ENCODE measurements at places on chromosomes 3 and 15.

- no peak for DNase-seq
These were observed 93.2 kb downstream of the UACA start for GRCh38 chr15:70669966-70670658.

GRCh38 chr3:143482106-143483088, 362.8 kb downstream of the CHST2 start:
- no peak for DNase-seq

GRCh38 chr15:90031231-90031791, 30.2 kb downstream of the ZNF710 start:
- DNase-seq, result peak; percentile 55

DNA sequence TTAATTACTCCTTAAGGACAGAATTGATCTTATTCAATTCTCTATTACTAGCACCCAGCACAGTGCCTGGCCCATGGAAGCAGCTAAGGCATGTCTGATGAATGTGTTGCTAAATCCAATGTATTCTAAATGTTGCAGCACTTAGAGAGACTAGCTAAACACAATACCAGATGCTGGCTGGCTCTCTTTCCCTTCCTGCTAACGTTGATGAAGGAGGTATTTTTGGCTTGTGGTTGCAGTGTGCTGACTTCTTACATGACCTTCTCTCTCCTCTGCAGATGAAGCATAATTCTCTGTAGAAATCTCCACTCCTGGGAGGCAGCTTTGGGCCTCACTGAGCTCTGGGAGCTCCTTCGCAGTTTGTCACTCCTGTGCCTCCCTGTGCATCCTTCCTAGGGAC, 183.6 kb downstream of the PEX5L start:
- no peak for DNase-seq

- DNase-seq, result no peak
These were observed 190.6 kb downstream of the PLCL2 start for GRCh38 chr3:17075358-17075757.

DNA sequence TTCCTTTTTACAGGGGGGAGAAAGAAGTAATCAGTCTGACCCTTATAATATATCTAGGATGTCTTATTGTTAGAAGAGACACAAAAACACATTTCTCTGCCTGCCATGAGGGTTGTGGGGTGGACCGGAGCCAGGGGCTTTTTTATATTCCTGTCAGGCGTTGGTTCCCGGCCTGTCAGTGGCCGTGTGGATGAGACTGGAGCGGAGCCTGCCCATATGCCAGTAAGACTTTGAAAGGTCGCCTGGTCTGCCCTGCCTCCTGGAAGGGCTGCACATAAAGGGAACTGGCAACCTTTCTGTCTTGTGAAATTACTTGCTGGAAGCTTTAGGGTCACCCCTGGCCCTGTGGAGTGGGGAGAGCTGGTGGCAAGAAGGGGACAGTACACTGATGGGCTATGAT, 34.7 kb downstream of the MAP3K13 start:
- DNase-seq, result no peak

- peak; percentile 67 for DNase-seq
These were observed 112.7 kb downstream of the CHSY1 start for GRCh38 chr15:101138913-101139880.

DNA sequence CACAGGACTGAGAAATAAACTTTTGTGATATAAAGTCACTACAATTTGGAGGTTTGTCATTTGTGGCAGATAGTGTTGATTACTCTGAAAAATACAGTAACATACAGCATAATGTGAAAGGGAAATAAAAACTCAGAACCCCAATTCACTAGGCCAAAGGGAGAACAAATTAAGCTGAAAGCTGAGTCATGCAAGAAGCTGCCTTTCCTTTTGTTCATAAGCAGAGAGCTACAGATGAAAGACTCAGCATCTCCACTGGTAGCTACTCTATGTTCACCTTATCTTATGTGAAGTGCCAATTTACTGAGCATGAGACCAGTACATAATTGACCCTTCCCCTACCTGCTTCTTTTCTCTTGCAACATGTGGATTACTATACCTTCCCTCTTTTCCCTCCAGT, 19.3 kb upstream of the SLTM start:
- DNase-seq, result no peak

DNA sequence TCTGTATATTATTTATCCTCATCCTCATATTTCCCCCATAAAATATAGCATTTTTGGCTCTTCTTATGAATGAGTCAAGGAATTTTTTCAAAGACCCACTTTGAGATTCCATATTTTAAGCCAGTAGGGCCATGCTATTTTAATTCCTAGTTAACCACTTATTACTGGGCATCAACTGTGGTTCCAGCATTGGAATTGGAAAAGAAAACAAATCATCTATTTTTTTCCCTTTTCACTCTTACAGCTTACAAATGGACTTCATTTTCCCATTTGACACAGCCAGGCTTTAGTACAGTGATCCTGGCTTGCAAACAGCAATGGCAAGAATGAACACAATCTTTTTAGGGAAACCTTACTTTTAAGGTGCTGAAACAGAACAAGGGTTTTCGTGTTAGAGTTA, 19.4 kb upstream of the PLCL2 start:
- no peak for DNase-seq

GRCh38 chr15:101053261-101053660, 134.1 kb downstream of the LRRK1 start:
- no peak for DNase-seq

DNA sequence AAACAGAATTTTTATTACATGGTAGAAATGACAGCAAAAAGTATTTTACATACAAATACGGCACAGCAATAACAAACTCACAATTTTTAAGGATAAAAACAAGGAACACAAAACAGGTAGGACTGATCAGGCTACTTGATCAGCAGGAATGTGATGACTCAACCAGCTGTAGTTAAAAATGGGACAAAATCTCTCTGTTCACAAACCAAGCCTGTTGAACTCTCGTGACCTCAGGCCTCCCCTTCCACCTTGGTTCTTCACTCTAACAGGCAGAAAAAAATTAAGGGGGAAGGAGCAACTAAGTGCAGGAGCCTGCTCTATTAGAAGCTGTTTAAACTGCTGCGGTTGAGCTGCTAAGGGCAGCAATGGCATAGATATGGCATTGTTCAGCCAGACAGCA, 18.7 kb downstream of the FBXL22 start:
- DNase-seq, result no peak

GRCh38 chr3:30984855-30985749, 90.6 kb upstream of the GADL1 start:
- DNase-seq, result no peak

- DNase-seq, result no peak
These were observed 21.8 kb upstream of the EPB42 start for GRCh38 chr15:43242616-43243015.

Data from GM12892 (cell line).